ENCODE measurements at places on chromosomes 5 and 9. TPM values are rescaled to one million over a fixed set of nuclear protein-coding genes. Genes with fewer than 3 reads are reported as not detected.
A peak's percentile ranks its signal among the peaks of the same experiment; 100 is the strongest.

ZNG1F gene
- 7.5 TPM for total RNA-seq

GRCh38 chr5:95973793-95974325 is 12.2 kb upstream of the ELL2 start:
- no peak for DNase-seq

DNA sequence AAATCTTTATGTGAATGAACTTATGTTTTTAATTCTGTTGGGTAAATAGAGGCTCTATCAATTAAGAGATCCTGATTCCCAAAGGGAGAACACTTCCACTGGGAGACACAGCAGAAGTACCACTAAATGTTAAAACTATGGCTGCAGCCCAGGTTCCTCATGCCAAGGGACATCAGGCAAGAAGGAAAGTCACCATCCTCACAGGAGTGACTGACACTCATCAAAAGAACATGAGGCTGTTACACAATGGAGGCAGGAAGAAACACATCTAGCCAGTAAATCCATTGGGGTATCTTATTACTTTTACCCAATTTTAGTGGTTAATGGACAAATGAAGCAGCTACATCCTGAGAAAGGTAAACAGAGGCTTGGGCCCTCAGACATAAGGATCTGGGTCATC is 94.4 kb downstream of the MAPKAP1 start:
- no peak for DNase-seq

DNA sequence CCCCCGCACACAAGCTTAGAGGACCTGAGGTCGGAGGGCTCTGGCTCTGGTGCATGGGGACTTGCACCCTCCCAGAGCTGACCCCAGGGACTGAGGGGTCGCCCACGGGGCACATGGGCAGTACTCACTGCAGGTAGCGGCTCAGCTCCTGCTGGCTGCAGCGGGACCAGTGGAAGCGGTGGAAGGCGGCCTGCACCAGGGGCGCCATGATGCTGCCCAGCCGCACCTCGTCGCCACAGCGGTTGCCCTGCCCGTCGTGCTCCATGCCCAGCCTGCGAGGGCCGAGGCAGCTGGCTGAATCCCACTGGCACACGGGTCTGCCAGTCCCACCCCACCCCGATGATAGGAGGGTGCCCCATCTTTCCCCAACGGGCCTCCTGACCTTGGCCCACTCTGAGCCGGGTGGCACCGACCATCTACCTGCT is 93.8 kb downstream of the ZNF354C start:
- DNase-seq = no peak

DNA sequence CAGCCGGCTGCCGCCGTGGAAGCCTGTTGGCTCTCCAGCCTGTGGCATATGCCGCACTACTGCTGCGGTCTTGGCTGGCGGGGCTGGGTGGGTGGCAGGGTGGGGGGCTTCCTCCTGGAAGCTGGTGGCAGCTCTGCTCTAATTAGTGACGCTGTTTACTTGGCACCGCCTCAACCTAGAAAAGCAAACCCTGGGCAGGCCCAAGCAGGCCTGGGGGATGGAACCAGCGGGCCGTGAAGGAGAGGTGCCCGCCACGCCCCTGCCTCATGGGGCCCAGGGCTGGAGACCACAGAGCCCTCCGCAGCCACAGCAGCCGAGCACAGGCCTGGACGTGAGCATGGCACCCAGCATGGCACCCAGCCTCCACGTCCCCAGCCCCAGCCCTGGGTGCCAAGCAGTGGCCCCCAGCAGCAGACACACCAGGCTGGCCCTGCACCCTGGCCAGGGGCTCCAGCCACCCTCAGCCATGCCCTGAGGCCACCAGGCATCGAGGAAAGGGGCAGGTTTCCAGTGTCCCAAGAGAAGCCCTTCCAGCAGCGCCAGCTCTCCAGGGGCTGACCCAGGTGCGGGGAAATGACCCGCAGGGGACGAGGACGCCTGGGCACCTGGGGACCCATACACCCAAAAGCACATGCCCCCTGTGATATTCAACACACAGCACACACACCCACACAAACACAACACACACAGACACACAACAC is 5.4 kb upstream of the CCDC187 start:
- DNase-seq = peak; percentile 47

All from glutamatergic neuron (in vitro differentiated cells).